ENCODE measurements at places on chromosomes 2 and 18.

GRCh38 chr2:184780384-184780783 is 182.1 kb downstream of the ZNF804A start:
- DNase-seq = no peak

DNA sequence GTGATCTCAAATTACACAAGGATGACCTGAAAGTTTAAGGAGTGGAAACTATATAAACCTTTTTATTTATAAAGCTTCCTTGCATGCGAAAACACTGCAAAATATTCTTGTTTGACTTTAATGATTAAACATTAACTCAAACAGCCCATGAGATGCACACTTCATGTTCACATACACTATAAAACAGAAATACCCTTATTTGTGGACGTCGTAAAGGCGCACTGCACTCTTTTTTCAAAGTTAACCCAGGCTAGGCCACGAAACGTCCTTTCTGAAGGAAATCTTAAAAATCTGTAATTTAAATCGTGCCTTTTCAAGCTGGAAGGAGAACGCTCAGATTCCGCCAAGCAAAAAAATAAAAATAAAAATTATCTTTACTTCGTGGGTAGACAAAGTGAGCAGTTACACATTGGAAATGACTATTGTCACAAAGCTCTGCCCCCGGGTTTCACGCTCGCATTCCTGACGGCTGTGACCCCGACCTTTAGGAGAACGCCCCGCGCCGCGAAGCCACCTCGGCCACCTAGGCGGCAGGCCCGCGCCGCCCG is 728 bp downstream of the FAM168B start:
- no peak for DNase-seq

DNA sequence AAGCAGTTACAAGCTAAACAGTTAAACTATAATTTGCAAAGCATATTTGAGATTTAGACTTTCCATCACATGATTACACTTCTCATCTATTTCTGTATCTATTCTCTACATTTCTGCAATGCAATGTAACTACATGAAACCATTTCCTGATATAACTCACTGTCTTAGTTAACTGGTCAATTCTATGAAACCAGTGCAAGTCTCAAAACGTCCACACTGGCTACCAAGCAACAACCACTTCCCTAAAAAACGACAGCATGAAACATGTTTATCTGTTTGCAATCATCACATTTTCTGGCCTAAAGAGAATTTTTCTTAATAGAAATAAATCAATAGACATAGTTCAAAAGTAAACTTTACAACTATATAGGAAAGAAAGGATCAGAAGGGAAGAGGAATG is 17.4 kb downstream of the FECH start:
- no peak for DNase-seq

GRCh38 chr2:172438741-172439508 is 11.5 kb downstream of the ITGA6 start:
- no peak for DNase-seq

GRCh38 chr2:47558116-47558767 is 155.3 kb downstream of the MSH2 start:
- DNase-seq = no peak

GRCh38 chr2:204005940-204006721 is 69.6 kb downstream of the ICOS start:
- DNase-seq = no peak

DNA sequence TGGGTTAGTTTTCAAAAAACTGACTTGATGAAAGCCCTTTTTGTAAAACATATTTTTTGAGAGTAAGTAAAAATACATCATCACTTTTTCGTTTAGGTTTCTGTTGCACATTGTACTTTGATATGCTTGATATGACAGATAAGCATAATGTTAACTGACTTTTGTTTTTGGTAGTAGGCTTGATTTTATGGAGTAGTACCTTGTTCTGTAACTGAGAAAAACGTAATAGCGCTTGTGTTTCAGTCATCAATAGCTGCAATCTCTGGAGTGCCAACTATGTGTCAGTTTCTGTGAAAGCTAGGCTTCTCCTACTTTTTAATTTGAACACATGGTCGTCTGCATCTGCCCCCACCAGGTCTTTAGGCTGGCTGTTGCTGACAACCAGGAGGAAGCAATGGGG is 1.3 kb downstream of the LCLAT1 start:
- DNase-seq = no peak

DNA sequence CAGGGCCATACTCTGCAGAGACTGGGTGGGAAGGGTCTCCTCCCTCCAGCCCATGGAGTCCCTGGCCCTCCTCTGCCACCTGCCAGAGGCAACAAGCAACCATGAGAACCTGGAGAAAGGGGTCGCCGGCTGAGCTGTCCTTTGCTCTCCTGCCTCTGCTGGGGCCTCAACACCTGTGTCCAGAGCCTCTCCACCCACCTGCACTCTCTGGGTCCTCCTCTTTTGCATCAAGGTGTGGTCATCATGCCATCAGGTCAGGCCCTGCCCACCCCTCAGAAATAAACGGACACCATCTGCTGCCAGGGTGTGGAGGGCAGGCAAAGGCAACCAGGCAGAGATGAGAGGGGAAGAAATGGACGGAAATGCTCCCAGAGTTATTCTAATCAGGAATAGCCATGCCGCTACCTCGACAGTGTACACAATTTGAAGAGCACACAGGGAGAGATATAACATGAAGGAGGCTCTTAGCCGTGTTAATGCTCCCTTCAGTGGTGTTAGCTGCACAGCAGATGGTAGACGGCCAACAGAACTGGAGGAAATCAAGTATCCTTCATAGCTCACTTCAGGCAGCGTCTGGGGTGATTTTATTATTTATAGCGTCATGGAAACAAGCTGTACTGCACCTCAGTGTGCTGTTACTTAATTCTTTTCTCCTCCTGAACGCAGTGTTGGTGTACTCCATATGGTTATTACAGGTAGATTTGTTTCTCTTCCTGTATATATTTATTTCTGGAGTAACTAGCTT is 247.9 kb downstream of the TSN start:
- no peak for DNase-seq

DNA sequence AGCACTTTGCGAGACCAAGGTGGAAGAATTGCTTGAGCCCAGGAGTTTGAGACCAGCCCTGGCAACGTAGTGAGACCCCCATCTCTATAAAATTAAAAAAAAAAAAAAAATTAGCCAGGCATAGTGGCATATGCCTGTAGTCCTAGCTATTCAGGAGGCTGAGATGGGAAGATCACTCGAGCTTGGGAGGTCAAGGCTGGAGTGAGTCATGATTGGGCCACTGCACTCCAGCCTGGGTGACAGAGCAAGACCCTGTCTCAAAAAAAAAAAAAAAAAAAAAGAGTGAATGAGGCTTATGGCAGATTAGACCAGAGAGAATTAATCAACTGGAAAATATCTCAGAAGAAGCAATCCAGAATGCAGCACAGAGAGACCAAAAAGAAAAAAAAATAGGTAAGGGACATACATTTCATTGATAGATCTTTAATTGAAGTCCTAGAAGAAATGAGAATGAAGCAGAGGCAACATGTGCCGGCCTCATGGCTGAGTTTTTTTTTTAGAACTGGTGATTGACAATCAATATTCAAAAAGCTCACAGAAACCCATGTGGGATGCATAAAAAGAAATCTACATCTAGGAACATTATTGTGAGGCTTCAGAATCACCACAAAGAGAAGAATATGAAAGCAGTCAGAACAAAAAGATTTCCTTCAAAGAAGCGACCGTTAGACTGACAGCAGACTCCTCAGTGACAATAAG is 32.2 kb upstream of the ELAC1 start:
- DNase-seq = no peak

- no peak for DNase-seq
These were observed 42.9 kb downstream of the CABYR start for GRCh38 chr18:24181806-24182205.

- no peak for DNase-seq
These were observed 23.5 kb upstream of the MTERF4 start for GRCh38 chr2:241125626-241126025.

- peak; percentile 22 for DNase-seq
These were observed 260.0 kb upstream of the ID2 start for GRCh38 chr2:8421658-8422449.

All from activated T-cell treated with anti-CD3 and anti-CD28 coated beads, Interleukin-2, amount 50 U/mL, for 24 hours (primary cell).